Naive thymus-derived CD8-positive, alpha-beta T cell (primary cell): ENCODE measurements at places on chromosomes 3 and 15.

GRCh38 chr3:56421205-56421604, 47.1 kb downstream of the ERC2 start:
- DNase-seq = no peak

- DNase-seq = no peak
These were observed 2.4 kb downstream of the MKRN3 start for GRCh38 chr15:23567921-23568320.

GRCh38 chr15:31212326-31213080, 111.0 kb upstream of the TRPM1 start:
- no peak for DNase-seq

- no peak for DNase-seq
These were observed 110.5 kb upstream of the WNT5A start for GRCh38 chr3:55597641-55598040.

- no peak for DNase-seq
These were observed at the start of gene UTS2B for GRCh38 chr3:191329654-191330529. TSS of gene UTS2B (minus strand) at chr3:191330526. CDS start at chr3:191282189, 48,337 bp downstream.

- no peak for DNase-seq
These were observed 2.8 kb upstream of the RNU5A-1 start for GRCh38 chr15:65292938-65293518.

DNA sequence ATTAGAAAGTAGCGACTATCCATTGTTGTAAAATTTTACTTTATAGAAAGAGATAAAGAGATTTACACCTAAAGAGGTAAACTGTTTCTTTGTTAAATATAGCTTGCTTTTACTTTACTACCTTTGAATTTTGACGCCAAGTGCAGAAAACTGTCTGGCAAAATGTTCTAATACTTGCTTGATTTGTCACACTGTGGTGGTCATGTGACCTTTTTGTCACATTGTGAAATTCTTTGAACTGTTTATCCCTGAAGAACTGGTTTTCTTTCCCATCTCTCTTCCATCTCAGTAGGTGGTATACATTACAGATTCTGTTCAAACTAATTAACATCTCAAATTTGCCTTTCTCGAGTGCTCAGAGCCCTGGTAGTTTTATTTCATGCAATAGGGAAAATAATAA, 327.4 kb downstream of the NAALADL2 start:
- no peak for DNase-seq

DNA sequence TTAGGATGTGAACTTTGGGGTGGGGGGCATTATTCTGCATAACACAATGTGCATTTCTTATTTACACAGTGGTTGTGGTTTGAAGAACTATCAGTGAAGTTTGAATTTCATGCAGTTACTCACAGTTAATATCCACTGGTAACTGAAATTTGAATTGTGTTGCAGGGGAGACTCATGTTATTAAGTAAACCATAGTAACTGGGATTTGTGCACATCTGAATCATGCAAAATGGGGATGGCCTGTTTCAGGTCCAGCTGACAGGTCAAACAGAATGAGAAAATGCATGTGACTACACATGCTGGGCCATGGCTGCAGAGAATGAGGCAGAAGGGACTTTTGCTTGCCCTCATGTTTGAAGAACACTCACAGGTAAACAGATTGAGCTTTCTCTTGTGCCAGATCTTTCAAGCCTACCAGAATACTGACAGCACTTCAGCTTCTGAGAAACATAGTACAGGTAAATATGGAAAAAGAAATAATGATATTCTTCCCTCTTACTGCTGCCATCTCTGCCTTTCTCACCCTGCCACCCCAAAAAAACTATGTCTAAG, 115.0 kb downstream of the POLQ start:
- no peak for DNase-seq

- DNase-seq = no peak
These were observed 146.8 kb upstream of the FRMD4B start for GRCh38 chr3:69532547-69533224.

DNA sequence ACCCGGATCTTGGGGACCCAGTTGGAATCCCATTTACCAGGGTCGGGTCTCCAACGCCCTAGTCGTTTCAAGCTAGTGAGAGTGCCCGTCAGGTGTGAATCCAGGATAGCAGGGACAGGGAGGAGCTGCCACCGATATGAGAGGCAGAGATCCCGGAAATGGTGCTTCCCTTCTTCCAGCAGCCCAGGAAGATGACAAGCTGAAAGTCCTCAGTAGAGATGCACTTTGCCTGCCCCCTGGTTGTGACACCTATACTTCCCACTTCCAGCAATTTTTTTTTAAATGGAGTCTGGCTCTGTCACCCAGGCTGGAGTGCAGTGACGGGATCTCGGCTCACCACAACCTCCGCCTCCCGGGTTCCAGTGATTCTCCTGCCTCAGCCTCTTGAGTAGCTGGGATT, 503.0 kb downstream of the NTRK3 start:
- no peak for DNase-seq

GRCh38 chr3:193016437-193016901, 98.8 kb upstream of the MB21D2 start:
- DNase-seq = no peak

GRCh38 chr3:129624347-129625071, 18.0 kb upstream of the PLXND1 start:
- no peak for DNase-seq

DNA sequence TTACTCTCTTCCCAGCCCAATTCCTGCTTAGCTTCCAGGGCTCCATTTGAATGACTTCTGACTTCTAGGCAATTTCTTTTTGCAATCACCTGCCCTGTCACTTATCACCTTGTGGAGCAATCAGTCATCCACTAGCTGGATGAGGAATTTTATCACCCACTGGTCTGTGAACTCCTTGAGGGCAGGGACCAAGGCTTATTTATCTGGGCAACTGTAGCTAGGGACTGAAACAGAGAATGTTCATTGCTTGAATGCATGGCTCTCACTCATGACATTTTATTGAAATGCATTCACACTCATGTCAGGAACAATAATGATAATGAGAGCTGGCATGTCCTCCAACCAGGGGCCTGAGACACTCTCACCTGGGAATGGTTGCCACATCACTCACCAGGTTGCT, 15.5 kb downstream of the TNFAIP8L3 start:
- no peak for DNase-seq

DNA sequence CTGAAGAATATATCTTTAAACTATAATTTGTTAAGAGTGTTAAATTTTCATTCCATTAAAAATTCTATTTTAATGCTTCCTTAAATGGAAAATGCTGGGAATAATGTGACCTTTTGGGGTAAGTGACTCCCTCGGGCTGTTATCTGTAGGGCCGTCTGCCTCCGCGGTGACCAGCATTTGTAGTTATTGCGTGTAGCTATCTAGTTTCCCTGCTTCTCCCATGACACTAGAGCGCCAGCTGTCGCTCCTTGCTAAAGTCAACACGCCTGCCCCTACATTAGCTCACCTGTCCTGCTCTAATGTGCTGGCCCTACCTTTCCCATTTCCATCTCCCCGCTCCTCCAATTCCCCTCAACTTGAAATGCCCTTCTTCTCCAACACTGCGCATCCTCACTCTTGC, 12.4 kb upstream of the CHRM5 start:
- no peak for DNase-seq

- no peak for DNase-seq
These were observed 57.9 kb downstream of the PYDC2 start for GRCh38 chr3:191518861-191519260.

GRCh38 chr3:4551051-4551711, 58.0 kb downstream of the ITPR1 start:
- DNase-seq = no peak

GRCh38 chr3:150147776-150148175, 177.1 kb upstream of the PFN2 start:
- DNase-seq = no peak

GRCh38 chr15:59282515-59283337, 76.1 kb downstream of the LDHAL6B start:
- no peak for DNase-seq

GRCh38 chr3:123779655-123780231, 104.4 kb downstream of the MYLK start:
- no peak for DNase-seq

DNA sequence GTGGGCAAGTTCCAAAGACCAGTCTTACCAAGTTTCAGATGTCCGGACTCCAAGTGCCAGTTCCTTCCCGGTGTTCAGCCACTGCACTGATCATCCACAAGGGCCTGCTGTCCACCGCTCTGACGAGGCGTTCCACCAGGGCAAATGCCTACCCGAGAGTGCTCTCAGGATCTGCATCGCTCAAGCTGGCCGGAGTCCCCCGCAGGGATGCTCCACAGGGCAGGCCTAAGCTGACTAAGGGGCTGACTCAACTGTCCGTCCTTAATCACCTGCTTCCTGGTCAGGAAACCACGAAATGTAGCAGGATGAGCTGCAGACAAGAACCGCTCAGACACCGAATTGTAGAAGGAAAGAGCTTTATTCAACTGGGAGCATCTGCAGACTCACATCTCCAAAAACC, 341.6 kb downstream of the KCNH8 start:
- DNase-seq = no peak

DNA sequence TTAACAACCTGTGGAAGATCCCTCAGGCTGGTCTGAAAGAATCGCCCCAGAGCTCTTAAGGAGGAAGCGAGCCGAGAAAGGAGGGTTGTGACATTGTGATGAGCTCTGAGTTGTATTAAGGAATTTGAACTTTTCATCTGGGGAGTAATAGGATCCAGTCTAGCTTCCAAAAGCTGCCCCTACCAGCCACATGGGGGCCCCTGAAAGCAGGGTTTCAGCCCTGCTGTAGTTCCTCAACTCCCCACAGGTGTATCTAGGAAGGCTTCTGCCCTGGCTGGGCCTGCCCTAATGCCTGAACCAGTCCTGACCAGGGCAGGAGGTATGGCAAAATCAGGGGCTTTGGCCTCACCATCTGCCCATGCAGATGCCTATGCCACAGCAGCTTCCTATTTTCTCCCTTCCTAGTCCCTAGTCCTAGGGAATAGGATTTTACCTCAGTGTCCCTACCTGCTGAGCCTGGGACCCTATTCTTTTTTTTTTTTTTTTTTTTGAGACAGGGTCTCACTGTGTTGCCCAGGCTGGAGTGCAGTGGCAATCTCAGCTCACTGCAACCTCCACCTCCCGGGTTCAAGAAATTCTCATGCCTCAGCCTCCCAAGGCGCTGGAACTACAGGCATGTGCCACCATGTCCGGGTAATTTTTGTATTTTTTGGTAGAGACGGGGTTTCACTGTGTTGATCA, 5.0 kb upstream of the AP3S2 start:
- peak; percentile 40 for DNase-seq

DNA sequence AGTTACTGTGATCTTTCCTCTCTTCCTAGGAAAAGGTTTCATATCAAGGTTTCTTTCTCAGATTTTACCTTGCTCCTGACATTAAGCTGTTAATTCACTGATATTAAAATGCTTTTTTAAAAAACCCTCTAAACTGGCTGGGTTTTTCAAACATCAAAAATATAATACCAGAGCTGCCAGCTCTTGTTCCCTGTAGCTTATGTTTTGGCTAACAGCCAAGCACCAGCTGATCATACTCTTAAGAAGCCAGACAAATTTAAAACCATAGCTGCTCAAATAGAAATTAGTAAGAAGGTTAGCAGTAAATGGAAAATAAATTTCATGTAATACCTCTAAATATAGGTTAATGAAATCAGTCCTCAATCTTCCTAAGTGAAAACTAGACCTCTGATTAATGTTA, 657.5 kb downstream of the GRM7 start:
- DNase-seq = no peak

DNA sequence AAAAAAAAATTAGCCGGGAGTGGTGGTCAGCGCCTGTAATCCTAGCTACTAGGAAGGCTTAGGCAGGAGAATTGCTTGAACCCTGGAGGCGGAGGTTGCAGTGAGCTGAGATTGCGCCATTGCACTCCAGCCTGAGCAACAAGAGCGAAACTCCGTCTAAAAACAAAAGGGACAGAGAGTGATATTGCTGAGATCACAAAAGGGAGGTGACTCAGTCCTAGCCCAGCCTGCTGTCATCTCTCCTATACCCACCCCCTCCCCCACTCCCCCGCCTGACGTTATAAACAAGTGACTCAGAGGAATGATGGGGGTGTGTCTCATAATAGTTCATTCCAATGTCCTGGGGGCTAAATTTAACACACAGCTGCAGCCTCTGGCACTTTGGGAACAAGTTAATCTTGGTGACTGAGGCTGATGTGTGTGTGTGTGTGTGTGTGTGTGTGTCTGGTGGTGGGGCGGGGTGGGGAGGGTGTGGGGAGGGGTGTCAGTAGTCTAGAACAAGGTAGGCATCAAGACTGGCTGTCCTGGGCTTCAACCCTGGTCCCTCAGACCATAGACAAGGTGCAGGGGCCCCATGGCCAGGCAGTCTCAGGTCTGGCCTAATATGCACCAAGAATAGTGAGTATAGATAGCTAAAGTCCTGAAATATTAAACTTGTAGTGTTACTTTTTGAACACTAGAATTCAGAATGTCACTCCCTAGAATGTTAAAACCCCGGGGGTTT, 1.3 kb upstream of the KLHL40 start:
- DNase-seq = peak; percentile 6

DNA sequence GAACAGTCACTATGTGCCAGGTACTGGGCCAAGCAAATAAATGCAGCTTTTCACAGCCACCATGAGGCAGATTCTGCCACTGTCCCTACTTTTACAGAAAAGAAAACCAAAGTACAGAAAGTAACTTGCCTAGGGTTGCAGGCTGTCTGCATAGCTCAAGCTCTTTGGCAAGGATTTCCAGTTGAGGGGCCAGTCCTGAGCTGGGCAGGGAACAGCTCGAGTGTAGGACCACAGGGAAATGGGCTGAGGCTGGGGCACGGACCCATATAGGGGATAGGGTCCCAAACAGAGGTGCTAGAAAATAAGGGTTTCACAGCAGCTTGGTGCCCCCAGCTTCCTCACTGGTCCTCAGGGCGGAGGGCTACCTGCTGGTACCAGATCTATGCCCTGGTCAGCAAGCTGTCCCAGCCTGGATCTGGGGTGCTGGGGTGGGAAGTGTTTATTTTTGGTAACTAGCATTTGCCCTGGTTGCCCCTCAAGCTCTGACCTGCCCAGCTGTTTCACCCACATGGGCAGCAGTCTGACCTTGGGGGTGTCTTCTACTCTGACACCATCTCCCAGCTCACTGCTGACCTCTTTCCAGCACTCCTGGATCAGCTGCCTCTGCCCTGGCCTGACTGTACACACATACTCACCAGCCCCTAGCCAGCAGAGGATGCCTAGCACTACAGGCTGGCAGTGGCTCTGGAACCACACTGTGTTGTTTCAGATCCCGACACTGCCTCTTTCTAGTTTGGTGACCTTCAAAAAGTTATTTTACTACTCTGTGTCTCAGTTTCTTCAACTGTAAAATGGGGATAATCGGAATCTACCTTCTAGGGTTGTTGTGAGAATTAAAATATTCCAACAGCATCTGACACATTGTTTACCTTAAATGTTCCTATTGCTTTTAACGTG, 16.2 kb downstream of the MRAS start:
- no peak for DNase-seq

GRCh38 chr15:76983590-76984375, 11.1 kb upstream of the PSTPIP1 start:
- DNase-seq = no peak

- DNase-seq = no peak
These were observed 44.8 kb upstream of the RPS17 start for GRCh38 chr15:82585072-82585471.

GRCh38 chr3:7275396-7275795, 414.5 kb downstream of the GRM7 start:
- DNase-seq = no peak

DNA sequence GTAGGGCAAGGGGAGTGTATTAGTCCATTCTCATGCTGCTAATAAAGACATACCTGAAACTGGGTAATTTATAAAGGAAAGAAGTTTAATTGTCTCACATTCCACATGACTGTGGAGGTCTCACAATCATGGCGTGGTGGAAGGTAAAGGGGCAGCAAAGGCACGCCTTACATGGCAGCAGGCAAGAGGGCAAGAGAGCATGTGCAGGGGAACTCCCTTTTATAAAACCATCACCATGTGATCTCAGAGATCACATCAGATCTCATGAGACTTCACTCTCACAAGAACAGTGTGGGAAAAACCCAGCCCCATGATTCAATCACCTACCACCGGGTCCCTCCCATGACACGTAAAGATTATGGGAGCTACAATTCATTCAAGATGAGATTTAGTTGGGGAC, 41.4 kb downstream of the SUMF1 start:
- DNase-seq = no peak
